Stimulated activated CD8-positive, alpha-beta memory T cell treated with anti-CD3 and anti-CD28 coated beads, Interleukin-7, amount 100 ng/mL, for 1 hour (primary cell): ENCODE measurements at places on chromosomes 6 and 20.

DNA sequence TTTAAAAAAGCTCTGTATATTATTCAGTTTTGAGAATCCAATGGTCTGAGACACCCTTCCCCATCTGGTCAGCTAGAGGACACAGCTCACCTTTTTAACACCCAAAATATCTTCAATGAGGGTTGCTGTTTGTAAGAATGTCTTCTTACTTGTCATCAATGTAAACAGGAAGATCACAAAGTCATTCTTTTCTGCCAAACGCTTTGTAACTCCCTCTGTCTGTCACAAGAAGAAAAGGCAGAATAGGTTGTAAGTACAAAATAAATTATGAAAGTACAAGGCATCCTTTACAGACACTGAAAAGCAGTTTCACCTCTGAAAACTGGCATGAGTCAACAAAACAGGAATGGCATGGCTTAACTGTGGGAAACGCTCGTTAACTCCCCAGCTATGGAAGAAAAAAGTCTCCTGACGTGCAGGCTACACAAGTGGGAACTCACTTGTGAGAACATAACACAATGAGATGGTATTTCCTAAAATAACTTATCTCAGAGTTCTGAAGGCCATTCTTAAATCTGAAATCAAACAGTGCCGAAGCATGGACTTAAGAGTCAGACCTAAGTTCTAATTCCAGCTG, 42.7 kb downstream of the TRPC4AP start:
- DNase-seq: no peak

DNA sequence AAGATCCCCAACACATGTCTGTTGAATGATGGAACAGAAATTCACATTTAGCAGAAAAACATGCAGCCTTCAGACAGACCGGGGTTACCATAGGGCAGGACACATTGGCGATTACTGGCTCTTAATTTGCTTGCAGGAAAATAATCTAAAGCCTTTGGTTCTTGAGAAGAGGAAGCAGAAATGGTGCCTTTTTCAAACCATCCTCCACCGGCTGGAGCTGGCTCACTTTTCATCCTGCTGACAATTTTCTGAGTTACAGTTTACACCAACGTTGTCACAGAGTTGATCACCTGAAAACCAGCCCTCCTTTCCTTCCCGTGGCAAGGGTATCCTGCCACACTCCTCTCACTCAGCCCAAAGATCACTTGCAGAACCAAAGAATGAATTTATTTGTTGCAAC, 32.6 kb downstream of the SF3B5 start:
- DNase-seq: no peak

DNA sequence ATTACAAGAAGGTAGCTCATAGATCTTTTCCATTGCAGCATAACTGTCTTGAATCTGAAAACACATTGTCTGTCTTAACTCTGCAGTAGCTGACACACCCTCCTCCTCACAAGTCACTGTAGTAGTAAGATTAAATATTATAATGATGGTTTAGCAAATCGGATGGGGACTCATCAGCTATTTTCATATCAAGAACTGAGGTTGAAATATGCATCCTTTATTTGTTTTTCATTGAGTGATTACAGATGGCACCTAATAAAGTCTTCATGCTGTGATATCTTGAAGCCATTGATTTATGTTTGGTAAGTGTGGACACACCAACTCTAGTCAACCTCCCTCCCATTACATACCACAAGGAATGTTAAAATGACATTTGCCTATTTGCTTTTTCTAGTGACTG, 267.4 kb upstream of the TAB2 start:
- DNase-seq: no peak

DNA sequence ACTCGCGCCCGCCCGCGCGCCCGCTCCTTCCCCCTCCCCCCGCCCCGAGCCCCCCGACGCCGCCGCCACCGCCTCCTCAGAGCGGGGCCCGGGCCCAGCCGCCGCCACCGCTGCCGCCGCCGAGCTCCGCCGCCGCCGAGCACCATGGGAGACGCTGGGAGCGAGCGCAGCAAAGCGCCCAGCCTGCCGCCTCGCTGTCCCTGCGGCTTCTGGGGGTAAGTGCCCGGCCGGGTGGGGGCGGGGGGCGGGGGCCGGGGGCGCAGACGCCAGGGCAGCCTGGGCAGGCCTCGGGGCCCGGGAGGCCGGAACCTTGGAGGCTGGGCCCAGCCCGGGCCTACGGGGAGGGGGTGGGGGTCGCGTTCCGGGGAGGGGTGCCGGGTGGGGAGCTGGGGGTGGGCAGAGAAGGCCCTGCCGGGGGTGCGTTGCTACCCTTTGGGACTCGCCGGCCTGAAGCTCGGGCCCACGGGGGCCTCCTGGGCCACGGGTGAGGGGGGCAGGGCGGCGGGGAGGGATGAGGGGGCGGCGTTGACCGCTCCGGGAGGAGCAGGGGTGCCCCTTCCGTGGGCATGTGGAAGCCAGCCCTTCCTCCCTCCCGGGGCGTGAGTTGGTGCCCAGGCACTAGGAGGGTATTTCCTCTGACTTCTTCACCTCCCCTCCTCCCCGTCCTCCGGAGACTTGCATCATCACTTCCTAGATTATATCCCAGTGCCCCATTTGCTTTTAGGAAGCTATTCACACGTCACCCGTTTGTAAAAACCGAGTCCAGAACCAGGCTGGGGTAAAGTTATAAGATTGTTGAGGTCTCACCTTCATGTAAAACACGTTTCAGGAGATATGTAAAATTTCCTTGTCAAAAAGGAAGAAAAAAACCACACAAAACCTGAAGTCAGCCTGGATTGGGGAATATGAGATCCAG, 533 bp downstream of the ZFAND3 start:
- DNase-seq: no peak

GRCh38 chr20:40843251-40843650, 154.2 kb upstream of the MAFB start:
- DNase-seq: no peak

DNA sequence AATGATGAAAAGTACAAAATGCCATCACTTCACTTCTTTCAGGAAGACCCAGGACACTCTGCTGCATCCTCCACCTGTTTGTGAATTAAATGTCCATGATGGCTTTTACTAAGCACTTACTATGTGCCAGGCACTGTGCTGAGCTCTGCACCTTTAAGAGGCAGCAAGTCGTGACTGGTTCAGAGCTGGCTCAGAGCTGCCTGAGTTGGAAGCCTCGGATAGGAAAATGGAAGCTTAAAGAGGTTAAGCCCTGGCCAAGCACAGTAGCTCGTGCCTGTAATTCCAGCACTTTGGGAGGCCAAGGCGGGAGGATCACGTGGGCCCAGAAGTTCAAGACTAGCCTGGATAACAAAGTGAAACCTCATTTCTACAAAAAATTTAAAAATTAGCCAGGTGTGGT, 95.6 kb downstream of the SNX5 start:
- no peak for DNase-seq

DNA sequence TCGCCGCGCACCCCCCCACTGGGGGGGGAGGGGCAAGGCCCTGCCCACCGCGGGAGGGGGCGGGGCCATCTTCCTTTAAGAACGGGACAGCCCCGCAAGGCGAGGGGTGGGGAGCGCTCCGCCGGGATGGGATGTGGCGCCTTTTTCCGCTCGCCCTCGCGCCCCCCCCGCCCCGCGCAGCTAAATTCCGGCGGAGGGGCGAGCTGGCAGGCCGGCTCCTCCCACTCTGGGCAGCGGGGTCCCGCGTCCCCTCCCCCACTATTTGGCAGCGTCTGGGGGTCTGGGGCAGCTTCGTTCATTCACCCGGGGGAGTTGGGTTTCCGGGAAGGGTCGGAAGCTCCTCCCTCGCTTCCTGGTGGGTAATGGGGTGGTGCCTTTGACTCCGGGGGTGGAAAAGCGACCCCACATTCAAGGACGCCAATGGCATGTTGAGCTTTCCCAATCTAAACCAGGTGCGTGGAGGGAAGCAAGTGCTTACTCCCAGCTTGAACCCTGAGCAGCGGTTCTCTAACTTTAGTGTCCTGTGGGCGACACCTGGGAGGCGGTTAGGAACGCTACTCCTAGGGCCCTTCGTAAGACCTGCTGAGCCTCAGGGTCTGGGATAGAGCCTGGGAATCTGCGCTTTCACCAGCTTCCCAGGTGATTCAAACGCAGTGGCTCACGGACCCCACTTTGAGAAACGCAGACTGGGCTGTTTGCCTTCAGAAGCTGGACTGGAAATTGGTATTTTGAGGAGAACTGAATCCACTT, 927 bp downstream of the ASXL1 start:
- DNase-seq: peak; percentile 50

DNA sequence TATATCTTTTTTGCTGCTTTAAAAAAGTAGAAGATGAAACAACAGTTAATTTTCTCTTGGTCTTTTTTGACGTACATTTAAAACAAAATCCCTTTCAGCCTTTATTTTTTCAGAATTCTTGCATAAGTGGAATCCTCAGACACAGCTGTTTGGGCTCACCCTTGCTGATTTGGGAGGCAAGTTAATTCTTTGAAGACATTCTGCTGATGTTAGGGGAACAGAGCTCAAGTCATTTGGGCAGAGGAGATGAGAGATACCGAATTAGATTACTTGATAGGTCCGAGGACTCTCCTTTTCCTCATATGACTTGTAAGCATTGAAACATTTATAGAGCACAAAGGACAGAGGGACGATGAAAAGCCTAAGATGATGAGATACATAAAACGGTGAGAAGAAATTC, 567.9 kb upstream of the CITED2 start:
- DNase-seq: no peak

- DNase-seq: no peak
These were observed 95.7 kb downstream of the LYRM2 start for GRCh38 chr6:89542866-89543265.

- no peak for DNase-seq
These were observed 242.6 kb downstream of the SMOC2 start for GRCh38 chr6:168683621-168684020.

- DNase-seq: no peak
These were observed 28.6 kb upstream of the LAMP5 start for GRCh38 chr20:9485614-9486340.

- no peak for DNase-seq
These were observed 5.7 kb downstream of the MRPS26 start for GRCh38 chr20:3051385-3052019.

GRCh38 chr6:160063771-160064413, 57.7 kb upstream of the SLC22A1 start:
- DNase-seq: no peak

GRCh38 chr20:40160097-40160550, 528.9 kb downstream of the MAFB start:
- DNase-seq: no peak

GRCh38 chr6:157236040-157236725, 87.1 kb downstream of the TMEM242 start:
- DNase-seq: no peak
